ENCODE measurements at places on chromosomes 5 and 9. TPM values are rescaled to one million over a fixed set of nuclear protein-coding genes. Genes with fewer than 3 reads are reported as not detected.

- no peak for DNase-seq
These were observed 10.1 kb downstream of the EDIL3 start for GRCh38 chr5:84374568-84374967.

- DNase-seq: no peak
These were observed 40.1 kb downstream of the PHAX start for GRCh38 chr5:126640866-126641265.

DNA sequence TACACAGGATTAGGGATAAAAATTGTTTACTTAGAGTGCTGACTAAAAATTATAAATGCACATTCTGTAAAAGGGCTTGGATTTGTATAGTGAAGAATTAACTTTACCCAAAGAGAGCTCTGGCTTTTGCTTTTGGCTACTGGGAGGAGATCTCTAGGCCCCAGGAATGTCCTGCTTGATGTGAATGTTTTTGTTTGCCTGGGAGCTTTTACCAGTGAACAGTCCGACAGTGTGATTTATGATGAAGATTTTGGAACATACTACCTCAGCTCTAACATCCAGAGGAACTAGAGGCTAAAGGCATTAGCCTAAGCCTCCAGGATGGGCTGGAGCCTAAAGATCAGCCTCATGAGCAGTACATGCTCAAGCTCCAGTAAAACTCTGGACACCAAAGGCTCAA, 103.7 kb upstream of the RFX3 start:
- no peak for DNase-seq

DNA sequence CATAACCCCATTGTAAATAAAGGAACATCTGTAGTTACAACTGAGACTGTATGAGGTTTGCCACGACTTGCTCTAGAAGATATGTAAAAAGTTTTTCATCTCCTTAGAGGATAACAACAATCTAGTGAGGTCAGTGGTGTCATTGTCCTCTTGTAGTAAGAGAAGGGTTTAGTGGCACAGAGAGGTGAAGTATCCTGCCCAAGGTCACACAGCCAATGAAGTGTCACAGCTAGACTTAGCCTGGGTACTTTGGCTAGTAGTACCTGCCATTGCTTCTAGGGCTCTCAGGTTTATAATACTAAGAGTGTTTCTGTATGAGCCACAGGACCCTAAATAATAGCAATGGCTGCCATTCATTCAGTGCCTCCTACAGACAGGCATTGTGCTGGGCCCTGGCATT, 13.8 kb downstream of the CCDC180 start:
- no peak for DNase-seq

Gene PCDHGC5
- 1.2 TPM for total RNA-seq

Gene ADCY2
- not detected for total RNA-seq

GRCh38 chr9:137171149-137171900, 531 bp downstream of the TMEM210 start:
- no peak for DNase-seq

GRCh38 chr5:75054134-75054930, 2.0 kb upstream of the GCNT4 start:
- no peak for DNase-seq
